ENCODE measurements at places on chromosomes 2 and 18.

GRCh38 chr18:44258576-44258975 lies 422.1 kb upstream of the SETBP1 start:
- DNase-seq, result no peak

GRCh38 chr2:231780123-231780908 lies 766 bp downstream of the PDE6D start:
- DNase-seq, result no peak

DNA sequence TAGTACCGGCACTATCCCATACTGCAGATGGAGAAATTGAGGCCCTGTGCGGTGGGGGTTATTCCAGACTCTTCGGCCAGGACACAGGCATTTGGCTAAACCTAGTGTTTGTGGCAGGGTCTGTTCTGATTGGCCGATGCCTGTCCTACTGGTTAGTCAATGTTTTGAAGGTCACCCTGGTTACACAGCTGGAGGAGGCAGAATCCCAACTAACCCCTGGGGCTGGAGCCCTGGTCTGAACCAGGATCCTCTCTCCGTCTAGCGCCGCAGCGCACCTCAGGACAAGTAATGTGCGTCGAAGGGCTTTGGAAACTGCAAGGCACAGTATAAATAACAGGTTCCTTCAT lies 19.4 kb downstream of the TEX44 start:
- DNase-seq, result no peak

GRCh38 chr2:9095226-9095625 lies 91.7 kb upstream of the MBOAT2 start:
- DNase-seq, result no peak

DNA sequence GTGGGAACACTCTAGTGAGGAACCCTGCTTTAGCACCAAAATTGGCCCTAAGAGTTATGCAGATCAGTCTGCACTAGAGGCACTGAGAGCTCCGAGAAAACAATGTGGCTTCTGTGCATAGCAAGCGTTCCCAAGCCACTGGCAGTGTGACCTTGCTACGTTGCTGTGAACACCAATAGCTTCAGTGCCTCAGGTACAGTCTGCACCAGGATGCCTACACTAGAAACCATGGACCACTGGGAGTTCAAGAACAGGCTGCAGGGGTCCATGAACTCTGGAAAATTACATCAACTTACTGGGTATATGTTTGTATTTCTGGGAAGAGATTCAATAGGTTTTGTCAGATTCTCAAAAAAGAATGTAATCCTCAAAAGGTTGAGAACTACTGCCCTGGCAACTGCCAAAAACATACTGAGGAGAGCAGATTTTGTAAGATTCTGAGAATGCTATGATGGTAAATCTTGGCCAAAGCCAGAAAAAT lies 18.3 kb upstream of the SP3 start:
- no peak for DNase-seq

DNA sequence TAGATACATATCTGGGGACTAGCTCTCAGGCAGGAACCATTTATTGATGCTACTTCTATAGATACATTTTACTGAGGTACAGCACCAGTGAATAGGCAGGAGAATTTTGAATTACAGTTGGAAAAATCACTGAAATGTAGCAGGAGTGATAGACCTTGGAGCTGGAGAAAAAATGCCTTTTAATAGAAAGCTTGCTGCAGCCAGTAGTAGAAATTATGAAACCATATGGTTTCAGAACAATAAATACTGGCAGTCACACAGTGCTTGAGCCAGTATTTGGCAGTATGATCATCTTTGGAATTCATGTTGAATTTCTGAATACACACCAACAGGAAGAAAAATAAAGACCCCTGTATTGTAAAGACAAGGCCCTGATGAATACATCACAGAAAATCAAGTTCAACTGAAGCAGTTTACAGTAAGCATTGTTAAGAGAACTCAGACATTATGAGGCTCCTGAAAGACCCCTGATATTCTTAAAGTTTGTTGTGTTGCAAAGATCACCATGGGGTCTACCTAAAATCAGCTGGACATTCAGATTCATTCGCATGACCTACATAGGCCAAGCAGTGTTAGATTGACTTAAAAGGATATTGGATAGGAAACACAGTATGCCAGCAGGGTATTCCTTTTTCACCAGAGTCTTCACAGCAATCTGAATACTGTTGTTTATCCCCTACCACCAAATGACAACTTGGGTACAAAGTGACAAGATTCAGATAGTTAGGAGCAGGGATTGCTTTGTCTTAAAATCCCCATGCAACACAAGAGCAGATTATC lies 139.0 kb downstream of the EHBP1 start:
- no peak for DNase-seq

- DNase-seq, result no peak
These were observed 122.7 kb downstream of the TCF4 start for GRCh38 chr18:55465313-55465712.

DNA sequence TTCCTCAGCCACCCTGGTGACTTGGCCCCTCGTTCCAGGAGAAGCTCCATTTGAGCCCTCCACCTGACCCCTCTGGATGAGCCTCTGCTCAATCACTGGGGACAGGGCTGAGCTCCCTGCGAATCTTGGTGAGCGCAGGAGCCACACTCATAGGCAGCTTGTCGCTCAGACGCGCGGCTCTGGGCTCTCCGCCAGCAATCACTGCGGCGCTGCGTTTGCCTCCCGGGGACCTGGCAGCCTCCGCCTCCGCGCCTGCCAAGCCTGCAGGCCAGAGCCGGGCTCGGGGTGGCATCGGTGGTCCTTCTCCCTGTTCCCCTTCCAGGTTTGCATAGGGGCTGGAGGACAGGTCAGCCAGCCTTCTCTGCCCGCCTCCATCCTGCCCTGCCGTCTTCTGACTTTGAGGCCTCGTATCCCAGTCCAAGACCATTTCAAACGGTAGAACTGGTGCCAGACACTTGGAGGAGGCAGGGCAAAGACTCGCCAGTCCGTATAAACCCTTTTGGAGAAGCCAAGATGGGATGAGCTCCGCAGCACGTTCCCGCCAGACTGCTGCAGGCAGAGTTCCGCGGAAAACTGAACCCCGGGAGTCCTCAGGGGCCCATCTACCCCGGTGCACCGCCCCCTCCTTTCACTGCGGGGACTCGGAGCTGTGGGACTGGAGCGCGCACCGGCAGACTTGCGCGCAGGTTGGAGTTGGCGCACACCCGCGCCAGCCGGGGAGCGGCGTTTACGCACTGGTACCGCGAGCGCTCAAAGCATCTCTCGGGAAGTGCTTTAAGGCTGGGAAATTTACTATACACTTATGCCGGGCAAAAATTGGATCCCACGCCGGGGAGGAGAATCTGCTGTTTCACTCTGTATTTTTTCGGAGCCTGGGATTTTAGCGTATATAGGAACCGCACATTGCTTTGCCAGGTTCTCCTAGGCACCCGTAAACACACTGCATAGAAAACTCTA lies 1.1 kb upstream of the TACR1 start:
- no peak for DNase-seq

- no peak for DNase-seq
These were observed 62.6 kb upstream of the NEDD4L start for GRCh38 chr18:57981308-57982028.

GRCh38 chr2:172113617-172114016 lies 10.9 kb upstream of the DLX2 start:
- no peak for DNase-seq

DNA sequence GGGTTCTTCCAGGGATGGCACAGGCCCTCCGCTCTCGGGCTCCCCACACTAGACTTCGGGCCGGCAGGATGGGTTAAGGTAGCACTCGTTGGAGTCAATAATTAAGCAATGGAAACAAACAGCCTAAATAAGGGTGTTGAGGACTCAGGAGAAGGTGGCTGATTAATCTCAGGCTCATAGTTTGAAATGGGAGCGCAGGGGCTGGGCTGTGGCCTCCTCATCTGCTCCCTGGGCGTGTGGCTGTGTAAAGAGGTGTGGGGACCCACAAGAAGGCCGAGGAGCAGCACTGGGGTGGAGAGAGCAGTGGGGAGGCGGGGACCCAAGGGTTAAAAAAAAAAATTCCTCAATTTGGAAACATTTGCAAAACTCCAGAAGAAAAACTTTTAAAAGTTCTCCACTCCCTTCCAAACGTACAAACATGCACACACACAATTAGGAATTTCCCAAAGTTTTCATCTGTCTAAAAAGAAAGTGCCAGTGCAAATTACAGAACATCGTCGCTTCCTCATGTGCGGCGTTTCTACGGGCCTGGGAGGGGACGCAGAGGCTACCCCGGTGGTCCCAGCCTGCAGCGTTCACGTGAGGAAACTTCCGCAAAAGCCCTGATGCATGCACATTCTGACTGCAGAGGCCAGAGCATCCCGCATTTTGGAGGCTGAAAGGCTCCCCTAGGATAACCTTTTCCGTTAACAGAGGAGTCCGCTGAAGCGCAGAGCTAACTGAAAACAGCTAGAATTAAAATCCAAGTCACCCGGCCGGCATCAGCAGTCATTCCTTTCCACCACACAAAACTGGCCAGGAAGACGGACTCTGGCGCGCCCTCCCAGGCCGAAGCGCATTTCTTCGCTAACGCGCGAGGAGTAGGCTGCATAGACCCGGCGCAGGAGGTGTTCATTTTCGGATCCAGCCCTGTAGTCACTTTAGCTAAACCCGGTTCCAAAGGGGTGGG lies 1.0 kb upstream of the TUBB6 start:
- DNase-seq, result no peak

DNA sequence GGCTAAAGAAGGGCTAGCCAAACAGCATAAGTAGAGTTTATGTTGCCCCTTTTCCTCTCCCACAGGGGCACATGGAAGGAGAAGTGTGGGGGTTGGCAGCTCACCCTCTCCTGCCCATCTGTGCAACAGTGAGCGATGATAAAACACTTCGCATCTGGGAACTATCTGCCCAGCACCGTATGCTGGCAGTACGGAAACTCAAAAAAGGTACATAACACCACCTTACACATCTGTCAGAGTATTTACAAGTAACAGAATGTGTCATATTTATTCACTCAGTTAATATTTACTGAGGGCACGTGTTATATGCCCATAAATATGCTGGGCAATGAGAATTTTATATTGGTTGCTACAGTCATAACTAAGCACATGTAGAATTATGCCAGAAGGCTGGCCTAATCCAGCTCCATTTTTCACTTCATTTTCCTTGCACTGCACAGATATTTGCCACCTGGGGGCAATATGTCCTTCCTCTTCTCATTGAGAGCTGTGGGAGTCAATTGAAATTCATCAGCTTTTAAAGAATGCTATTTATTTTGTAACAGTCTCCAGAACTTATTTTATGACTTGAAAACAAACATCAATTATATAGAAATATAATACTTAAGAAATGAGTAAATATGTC lies 150.6 kb downstream of the RTN4 start:
- DNase-seq, result no peak

DNA sequence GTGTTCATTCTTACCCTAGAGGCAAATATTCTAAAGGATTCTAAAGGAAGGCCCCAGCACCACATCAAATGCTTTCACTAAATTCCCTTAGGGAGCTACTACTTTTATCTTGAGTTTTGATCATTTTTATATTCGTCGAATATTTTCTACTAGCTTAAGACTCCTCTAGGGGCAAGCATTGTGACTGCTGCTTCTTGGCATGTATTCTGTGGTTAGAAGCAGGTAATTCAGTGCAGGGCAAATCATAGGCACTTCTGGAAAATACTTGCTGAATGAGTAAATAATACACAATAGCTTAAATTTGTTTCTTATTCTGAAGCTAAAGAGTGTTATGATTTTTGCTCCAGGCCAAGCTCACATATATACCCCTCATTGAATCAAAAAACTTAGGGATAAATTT lies 136.4 kb downstream of the LRP2 start:
- DNase-seq, result no peak

GRCh38 chr18:46771141-46771540 lies 14.3 kb upstream of the ST8SIA5 start:
- DNase-seq, result no peak

DNA sequence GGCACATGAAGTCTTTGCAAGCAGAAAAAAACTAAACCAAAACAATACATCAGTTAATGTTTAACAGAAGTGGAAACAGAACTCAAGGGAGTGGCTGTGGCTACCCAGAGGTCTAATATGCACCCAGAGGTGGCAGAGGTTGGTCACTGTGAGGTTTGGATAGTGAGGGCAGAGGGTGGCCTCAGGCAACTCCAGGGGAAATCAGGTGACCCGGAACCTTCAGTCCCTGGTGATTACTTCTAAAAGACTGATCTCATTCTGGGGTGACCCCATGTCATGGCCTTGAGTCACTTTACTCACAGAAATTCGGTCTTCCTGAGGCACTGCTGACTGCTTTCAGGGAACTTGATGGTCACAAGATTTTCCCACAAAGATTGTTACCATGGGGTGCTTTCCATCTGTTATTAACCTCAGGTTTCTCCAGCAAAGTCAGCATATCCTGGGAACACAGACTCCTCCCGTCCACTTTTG lies 99.4 kb downstream of the TMEM17 start:
- DNase-seq, result no peak

DNA sequence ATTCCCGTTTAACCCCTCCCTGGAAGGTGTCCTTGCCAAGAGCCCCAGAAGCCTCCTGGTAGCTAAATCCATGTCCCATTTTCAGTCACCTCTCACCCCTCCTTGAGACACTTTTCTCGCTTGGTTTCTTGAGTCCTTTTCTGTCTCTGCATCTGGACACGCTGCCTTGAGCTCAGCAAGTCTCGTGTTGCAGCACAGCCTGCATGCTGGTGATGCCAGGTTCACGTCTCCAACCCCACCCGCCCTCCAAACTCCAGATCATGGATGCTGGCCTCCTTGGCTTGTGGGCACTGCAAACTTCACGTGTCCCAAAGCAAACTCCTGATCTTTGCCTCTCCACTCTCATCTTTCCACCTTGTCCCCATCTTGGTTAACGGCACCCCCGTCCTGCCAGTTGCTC lies 39.3 kb downstream of the CENPO start:
- DNase-seq, result no peak

GRCh38 chr18:62336618-62337017 lies 11.5 kb downstream of the TNFRSF11A start:
- no peak for DNase-seq

- DNase-seq, result no peak
These were observed 400.3 kb upstream of the PKDCC start for GRCh38 chr2:41647468-41648050.

DNA sequence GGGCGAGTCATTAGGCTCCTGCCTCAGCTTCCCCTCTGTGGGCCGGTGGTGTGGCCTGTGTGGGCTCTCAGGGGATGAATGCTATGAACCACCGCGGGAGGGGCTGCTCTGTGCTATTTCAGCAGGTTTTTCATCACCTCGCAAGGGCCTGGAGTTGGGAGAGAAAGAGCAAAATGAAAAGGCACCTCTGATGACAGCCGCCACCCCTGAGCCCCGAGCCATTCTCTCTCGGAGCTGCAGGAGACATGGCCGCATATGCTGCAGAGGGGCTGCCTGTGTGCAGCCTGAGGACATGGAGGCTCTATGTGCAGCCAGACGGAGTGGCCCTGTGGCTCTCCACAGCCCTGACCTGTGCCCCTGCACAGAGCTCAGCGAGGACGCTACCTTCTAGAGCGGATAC lies 96.2 kb upstream of the CTDP1 start:
- no peak for DNase-seq

- no peak for DNase-seq
These were observed 16.4 kb downstream of the TNS1 start for GRCh38 chr2:217986256-217986961.

GRCh38 chr18:58495634-58496033 lies 133.3 kb downstream of the ALPK2 start:
- no peak for DNase-seq

GRCh38 chr18:12599543-12599942 lies 58.4 kb downstream of the SPIRE1 start:
- DNase-seq, result no peak

GRCh38 chr2:137316075-137316474 lies 550.7 kb downstream of the THSD7B start:
- no peak for DNase-seq
